Cerebellar nuclear complex (tissue), 1 donor: ENCODE measurements at places on chromosomes 2 and 18.

GRCh38 chr18:40917056-40917455 lies 1038.0 kb upstream of the PIK3C3 start:
- DNase-seq, result no peak

GRCh38 chr2:9057939-9058761 lies 54.7 kb upstream of the MBOAT2 start:
- DNase-seq, result no peak

- no peak for DNase-seq
These were observed at the start of gene CPS1 for GRCh38 chr2:210556329-210556980. CPS1 (plus strand) TSS chr2:210556599; CDS start chr2:210556734, 135 bp downstream.

- no peak for DNase-seq
These were observed 20.0 kb upstream of the STAT4 start for GRCh38 chr2:191170773-191171172.

- no peak for DNase-seq
These were observed 49.1 kb upstream of the HS6ST1 start for GRCh38 chr2:128367601-128368359.

DNA sequence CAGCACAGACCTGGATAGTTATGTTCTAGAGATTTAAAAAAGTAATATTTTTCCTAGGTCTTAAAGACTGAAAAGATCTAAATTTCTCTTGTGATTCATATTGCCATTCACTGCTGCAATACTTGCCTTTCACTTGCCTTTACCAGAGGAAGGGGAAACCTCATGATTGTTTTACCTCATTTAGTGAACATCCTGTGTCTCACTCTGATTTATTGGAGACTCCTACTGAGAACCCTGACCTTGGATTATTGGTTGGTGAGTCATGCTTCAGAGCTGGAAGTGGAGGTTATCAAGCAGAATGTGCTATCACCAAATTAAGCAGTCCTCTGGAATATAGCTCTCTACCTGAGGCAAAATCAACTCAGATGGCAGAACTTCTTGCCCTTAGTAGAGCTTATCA lies 500.5 kb downstream of the TSN start:
- no peak for DNase-seq

DNA sequence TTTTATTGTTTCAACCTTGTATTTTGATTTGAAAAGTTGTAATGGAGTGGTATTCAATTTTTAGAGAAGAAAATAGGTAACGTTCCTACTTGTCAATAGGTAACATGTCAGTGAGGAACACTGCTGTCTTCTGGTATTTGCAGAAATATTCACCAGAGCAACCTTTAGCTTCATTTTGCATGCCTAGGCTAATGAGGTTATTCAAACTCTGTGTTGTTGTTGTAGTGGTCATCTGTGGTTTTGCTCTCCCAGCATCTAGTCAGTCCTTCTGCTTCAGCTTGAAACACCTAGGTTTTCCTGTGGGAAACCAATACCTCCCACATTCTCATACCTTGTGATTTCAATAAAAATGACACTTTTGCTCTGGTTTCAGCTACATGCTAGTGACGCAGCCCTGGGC lies 98.4 kb downstream of the LYPD6 start:
- DNase-seq, result no peak

DNA sequence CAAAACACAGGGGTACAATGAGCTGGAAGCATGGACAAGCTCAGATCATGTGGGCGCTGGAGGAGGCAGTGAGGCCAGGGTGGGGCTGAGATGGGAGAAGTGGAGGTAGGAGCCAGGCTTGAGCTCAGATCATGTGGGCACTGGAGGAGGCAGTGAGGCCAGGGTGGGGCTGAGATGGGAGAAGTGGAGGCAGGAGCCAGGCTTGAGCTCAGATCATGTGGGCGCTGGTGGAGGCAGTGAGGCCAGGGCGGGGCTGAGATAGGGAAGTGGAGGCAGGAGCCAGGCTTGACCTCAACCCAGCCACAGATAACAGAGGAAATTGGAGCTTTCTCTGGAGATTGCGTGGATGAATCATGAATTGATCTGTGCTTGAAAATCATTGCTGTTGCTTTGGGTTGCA lies 48.3 kb upstream of the TMEM18 start:
- DNase-seq, result no peak

DNA sequence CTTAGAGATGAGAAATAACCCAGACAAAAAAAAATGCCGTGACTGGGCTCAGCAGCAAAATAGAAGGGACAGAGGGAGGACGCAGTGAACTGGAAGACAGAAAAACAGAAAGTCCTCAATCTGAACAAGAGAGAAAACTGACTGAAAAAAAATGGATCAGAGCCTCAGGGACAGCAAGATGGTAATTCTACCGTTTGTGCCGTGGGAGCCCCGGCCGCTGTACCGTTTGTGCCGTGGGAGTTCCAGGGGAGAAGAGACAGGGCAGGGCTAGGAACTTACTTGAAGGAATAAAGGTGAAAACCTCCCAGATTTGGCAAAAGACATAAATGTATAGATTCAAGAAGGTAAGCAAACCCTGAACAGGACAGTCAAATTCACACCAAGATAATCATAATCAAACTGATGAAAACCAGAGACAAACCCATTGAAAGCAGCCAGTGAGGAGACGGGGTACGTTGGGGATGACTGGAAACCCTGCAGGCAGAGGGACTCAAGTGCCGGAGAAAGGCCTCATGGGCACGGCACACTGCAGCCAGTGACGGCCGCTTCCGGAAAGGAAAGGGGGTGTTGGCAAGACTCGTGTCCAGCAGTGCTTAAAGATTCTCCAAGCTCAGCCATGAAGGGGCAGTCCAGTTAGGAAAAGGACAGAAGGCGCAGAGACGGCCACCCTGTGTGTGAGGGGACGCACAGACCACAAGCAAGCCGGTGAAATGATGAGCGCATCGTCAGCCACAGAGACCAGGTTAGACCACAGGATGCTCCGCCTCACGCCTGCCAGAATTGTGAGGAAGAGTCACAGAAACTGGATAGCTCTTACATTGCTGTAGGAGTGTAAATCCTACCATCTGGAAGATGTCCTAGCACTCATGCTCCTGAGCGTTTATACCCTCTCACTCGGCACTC lies 40.0 kb upstream of the NFATC1 start:
- no peak for DNase-seq
